Caki2 (cell line): ENCODE measurements at places on chromosomes 2 and 18. TPM values are rescaled to one million over a fixed set of nuclear protein-coding genes. Genes with fewer than 3 reads are reported as not detected.

- DNase-seq, result no peak
These were observed 892.2 kb upstream of the ZEB2 start for GRCh38 chr2:145412155-145412554.

DNA sequence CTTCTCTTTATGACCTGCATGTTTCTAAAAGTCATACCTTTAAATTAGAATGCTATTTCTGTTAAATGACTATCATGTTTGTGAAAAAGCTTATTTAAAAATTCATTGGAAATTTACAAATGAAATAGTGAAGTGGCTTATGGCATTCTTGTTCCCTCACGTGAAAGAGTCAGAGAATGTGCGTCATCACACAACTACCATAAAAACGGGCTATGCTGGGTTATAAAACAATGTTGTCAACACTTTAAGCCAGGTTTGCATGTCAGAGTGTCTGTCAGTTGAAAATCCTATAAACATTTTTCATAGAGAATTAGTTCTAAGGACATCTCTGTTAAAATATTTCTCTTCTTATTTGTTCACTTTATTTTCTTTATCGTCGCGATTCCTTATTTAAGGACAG, 42.5 kb upstream of the STK39 start:
- no peak for DNase-seq

MYCN gene
- total RNA-seq, result not detected in 2 replicates

DNA sequence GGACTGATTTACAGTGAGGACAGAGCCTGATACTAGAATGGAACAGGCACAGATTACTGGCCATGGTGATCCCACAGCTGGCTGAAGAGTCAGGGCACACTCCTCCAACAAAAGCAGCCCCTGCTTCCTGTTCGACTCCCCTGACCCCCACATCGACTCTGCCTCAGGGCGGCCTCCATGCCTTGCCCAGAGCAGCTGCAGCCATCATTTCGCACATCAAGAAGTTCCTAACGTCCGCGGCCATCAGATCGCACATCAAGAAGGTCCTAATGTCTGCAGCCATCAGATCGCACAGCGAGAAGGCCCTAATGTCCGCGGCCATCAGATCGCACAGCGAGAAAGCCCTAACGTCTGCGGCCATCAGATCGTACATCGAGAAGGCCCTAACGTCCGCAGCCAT, 192.8 kb upstream of the PXDN start:
- DNase-seq, result no peak

GRCh38 chr18:8443505-8443904, 165.7 kb upstream of the RAB12 start:
- DNase-seq, result no peak

DNA sequence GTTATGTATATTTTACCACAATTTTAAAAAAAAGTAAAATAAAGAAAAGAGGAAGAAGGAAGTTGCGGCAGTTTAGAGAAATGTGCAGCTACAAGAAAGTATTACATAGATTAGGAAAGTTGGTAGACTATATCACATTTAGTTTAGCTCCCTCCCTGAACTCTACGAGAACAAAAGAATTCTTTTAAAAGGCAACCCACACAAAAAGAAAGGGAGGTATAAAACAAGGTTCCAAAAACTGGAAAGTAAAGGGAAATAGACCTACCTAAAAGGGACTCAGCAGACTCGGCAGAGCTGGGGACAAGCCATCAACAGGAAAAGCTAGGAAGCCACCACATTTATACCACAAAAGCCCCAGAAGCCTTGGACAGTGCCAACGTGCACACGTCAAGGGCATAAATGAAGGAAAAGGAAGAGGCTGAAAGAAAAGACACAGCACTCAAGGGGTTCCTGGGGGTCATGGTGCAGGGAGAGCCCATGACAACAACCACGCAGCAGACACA, 9.1 kb downstream of the TMEM127 start:
- DNase-seq, result no peak

- DNase-seq, result no peak
These were observed 36.0 kb downstream of the FARP2 start for GRCh38 chr2:241391892-241392665.
